Activated gamma-delta T cell (primary cell): ENCODE measurements at places on chromosomes 3 and 15.

DNA sequence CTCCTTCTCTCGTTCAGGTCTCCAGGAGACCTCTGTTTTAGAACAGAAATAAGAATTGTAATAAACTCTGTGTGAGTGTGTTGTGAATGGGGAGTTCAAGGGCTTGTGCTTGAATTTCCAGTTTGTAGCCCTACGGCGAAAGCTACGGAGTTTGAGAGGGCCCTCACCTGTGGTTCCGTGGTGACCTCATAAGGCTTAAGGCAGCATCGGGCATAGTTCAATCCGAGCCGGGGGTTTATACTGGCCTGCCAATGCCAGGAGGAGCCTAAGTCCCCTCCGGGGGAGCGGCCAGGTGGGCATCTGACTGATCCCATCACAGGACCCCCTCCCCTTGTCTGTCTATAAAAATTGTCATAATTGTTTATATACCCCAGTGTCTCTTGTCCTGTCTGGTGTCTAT, 43.7 kb downstream of the ZBTB11 start:
- DNase-seq: no peak

- no peak for DNase-seq
These were observed 619 bp upstream of the CMTM8 start for GRCh38 chr3:32237670-32238452.

DNA sequence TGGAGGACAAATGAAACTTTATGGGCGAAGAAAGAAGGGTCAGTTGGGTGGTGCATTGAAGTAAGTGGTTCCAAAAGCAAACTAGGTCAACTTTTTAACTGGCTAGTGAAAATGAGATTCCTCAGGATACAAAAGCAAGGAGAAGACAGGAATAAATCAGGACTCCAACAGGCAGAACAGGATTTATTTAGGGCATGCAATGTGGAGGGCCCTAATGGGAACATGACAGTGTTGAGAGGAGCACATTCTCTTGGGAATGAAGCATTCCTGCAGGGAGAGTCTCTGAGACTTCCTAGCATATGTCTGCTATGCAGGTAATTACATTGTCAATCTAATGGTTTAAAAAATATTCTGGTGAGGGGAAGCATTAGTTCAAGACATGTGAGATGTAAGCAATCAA, 8.7 kb downstream of the NPAP1 start:
- no peak for DNase-seq

GRCh38 chr3:98589331-98590036, 3.9 kb downstream of the CPOX start:
- no peak for DNase-seq

DNA sequence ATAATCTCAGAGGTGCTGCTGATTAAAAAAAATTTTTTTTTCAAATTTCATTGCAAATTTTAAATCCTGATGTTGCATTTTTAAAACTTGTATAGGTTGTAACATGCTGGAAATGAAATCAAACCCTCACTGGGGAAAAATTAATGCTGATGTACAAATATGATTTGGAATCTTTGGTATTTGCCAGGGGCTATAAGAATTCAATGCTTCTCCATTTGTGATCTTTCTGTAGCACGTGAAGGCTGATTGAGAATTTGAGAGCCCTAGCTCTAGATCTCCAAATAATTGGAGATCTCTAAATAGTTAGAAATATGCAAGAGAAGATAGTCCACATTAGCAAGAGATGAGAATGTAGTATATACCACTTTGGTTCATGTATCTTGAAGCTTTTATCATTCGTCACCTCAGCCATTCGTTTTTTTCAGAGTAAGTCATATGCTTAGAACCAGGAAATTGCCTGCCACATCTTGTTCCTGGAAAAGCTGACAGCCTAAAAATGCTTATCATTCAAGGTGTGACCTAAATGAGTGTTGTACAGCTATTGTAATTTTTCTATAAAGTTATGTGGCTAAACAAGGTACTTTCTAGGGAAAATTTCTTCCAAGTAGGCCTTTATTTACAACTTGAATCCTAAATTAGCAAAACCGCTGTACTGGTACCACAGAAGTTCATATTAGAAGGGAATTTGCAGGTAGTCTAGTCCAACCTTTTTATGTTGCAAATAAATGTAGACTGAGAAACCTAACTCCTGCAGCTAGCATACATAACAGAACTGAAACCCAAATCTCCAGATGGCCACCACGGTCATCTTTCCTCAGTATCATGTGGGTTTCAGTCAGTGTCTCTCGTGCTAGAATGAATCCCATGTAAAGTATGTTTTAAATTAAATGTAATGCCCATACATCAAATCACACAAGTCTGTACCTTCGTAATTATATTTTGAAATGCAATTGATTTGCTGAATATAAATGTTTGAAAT, 48.5 kb downstream of the FNDC3B start:
- no peak for DNase-seq

DNA sequence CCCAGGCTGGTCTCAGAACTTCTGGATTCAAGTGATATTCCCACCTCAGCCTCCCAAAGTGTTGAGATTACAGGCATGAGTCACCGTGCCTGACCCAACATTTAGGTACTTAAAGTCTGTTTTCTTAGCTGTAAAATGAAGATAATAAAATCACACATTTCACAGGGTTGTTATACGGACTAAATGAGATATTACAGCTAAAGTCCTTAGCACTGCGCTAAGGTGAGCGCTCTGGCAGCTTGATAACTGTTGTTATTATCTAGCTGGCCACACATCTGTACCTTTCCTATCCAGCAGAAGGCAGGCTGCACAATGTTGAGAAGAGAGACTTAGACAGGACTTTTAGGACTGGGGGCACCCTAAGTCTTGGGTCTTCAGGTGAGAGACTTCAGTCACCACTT, 2.7 kb upstream of the LIPH start:
- no peak for DNase-seq

GRCh38 chr3:115652738-115653137, 29.4 kb downstream of the GAP43 start:
- DNase-seq: no peak

DNA sequence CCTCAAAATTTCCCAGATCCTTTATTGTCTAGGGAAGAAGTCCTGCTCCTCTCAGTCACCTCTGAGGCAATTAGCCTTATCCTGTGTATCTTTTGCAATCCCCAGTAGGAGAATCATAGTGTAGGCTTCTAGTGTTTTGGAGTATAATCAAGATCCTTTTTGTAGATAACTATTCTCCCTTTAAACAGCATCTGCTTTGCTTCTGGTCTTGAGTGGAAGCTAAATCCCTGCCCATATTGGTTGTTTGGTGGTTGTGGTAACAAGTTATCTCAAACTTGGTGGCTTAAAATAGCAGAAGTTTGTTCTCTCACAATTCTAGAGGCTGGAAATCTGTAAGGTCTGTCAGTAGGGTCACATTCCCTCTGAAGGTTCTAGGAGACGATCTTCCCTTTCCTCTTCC, 217.5 kb upstream of the RASGRP1 start:
- DNase-seq: no peak

DNA sequence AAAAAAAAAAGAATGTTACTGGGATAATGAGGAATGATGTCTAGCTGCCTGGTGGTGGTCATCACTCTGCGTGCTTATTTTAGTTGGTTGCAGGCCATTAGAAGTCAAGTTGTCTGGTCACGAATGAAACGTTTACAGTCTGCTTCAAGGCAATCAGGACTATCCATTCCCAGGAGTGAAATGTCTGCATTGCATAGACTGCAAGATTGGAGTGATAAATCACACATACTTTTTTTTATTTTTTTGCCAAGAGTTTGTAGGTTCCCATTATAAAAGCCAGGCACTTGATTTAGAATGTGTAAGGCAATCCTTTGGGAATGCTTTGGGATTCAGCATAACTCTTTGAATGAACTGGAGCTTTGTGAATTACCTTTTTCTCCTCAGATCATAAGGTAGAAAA, 132.3 kb downstream of the STAC start:
- no peak for DNase-seq

GRCh38 chr3:31882431-31882830, 98.6 kb downstream of the OSBPL10 start:
- no peak for DNase-seq

- no peak for DNase-seq
These were observed 52.0 kb downstream of the OXNAD1 start for GRCh38 chr3:16316847-16317560.

DNA sequence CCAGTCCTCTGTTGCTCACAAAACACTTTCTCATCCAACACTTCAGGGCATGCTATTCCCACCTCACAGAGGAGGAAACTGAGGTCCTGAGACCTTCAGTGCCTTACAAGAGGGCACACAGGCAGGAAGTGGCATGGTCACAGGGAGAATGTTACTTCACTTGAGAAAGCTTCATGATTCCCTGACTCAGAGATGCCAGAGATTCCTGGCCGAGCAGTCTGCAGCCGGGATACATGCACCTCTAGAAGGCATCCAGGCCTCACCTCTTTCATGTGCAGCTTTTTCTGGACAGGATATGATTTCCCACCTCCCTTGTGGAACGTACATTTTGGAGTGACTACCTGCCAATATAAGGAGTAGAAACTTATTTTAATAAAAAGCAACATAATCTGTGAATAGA, 2.8 kb upstream of the SST start:
- DNase-seq: no peak

DNA sequence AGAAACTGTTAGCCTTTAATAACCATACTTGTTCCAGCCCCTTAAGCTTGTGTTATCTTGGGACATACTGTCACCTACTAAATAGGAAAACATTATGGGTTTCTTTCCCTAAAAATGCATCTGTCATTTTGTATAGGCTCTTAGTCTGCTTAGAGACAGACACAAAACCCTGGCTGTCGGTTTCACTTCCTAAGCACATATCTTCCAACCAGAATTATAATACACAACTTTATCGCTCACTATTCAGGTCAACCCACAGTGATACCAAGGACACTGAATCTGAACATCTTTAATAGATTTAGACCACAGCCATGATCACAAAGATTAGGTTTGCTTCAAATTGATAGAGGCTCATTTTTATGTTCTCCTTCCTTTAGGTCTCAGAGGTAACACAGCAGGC, 111.8 kb downstream of the CFAP20DC start:
- no peak for DNase-seq

DNA sequence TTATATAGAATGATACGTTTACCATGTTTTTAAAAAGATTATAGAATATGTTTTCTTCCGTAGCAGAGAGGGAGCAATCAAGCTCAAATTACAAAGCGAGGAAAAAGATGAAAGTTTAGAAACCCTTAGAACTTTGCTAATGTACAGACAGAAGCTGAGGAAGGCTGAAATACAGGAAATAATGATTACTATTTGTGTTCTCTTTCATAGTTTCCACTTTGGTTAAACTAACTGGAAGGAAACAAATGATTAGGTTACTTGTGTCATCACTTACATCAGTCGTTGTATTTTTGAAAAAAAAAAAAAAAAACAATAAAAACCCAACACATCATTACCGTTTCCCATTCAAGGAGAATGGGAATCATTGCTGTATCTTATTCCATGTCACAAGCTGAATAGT, 337.8 kb upstream of the CBLB start:
- no peak for DNase-seq

GRCh38 chr3:77475507-77475906, 435.6 kb downstream of the ROBO2 start:
- DNase-seq: no peak

DNA sequence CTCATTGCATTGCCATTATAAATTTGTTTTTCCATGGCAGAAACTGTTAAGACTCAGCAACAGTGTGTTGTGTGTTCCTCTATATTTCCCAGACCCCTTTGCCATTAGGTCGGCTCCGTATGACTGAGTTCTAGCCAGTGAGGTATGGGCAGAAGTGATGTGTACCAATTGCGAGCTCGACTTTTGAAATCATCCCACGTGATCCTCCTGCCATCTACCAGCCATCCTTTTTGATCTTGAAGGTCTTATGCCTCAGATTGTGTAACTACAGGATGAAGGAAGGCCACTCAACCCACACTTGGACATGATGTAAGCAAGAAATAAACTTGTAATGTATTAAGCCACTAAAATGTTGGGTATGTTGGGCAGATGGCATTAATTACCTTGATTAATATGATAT, 562.3 kb downstream of the PDCD6IP start:
- DNase-seq: no peak

- no peak for DNase-seq
These were observed 96.6 kb downstream of the CGNL1 start for GRCh38 chr15:57472861-57473260.
